Activated CD8-positive, alpha-beta memory T cell treated with anti-CD3 and anti-CD28 coated beads, Interleukin-2, amount 10 ng/mL, durations not matched to agents 7 days and 5 days (primary cell): ENCODE measurements at places on chromosomes 6 and 20. TPM values are rescaled to one million over a fixed set of nuclear protein-coding genes. Genes with fewer than 3 reads are reported as not detected.

DNA sequence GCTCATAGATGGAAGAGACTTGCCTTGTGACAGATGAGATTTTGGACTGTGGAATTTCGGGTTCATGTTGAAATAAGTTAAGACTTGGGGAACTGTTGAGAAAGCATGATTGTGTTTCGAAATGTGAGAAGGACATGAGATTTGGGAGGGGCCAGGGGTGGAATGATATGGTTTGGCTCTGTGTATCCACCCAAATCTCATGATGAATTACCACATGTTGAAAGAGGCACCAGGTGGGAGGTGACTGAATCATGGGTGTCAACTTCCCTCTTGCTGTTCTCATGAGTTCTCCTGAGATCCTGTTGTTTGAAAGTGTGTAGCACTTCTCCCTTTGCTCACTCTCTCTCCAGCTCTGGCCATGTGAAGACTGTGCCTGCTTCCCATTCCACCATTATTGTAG lies 17.9 kb downstream of the AHI1 start:
- H3K27ac ChIP-seq, result no peak overlapping the region
- no peak for DNase-seq
- H3K4me1 ChIP-seq, result no peaks in the 10 kb centered on the region
- H3K36me3 ChIP-seq, result peaks cover 58% of the 10 kb centered on the region

DNA sequence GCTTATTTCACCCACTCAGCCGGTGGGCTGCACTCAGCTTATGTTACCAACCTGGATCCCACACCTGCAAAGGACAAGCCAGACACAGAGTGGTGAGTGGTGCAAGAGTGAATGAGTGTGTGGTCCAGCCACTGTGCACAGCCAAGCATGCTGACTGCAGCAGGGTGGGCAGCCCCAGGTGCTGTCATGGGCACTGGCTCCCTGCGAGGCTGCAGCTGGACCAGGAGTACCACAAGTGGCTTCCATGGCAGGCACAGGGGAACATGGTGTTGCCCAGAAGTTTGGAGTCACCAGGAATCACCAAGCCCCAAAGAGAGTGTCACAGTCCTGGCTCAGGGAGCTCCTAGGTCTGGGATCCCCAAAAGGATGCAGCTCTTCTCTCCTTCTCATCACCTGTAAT lies 1093.4 kb downstream of the KHDRBS2 start:
- H3K4me1 ChIP-seq, result no peaks in the 10 kb centered on the region
- no peak overlapping the region for H3K4me3 ChIP-seq
- H3K27me3 ChIP-seq, result no peaks in the 10 kb centered on the region
- no peaks in the 10 kb centered on the region for H3K36me3 ChIP-seq

Gene HTR1B
- total RNA-seq, result not detected

Gene HLA-G
- total RNA-seq, result 0.66 TPM

DNA sequence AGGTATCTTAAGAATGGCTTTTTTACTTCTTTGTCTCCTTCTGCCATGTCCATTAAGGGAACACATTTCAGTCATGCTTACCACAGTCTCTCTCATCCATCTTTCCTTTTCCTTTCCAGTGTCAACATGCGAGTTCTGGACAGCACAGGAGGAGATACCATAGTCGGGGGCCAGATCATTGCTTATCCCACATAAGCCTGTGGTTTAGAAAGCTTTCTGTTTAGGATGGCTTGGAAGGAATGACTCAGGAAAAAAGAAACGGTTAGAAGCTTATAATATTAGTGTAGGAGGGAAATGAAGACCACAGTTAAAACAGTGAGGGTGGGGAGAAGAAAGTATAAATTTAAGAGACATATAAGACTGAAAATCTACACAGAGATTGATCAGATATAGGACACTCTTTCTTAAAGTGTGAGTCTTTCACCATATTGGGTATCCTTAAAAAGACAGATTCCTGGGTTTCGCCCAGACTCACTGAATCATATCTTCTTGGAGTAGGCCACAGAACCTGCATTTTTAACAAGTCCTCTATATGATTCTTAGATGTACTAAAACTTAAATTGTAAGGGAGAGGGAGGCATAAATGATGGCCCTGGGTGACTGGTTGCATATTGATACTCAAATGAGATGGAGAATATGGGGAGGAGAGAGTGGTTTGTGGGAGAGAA lies 36.1 kb downstream of the DSE start:
- H3K4me3 ChIP-seq, result no peak overlapping the region
- no peaks in the 10 kb centered on the region for H3K27me3 ChIP-seq
- H3K36me3 ChIP-seq, result peaks cover 3% of the 10 kb centered on the region
- no peak overlapping the region for H3K27ac ChIP-seq

GRCh38 chr20:1858871-1859270 lies 36.3 kb upstream of the SIRPA start:
- no peak for DNase-seq
- H3K4me3 ChIP-seq, result no peak overlapping the region
- no peaks in the 10 kb centered on the region for H3K36me3 ChIP-seq
- peaks cover 23% of the 10 kb centered on the region for H3K27me3 ChIP-seq
- no peak overlapping the region for H3K27ac ChIP-seq
- H3K4me1 ChIP-seq, result no peaks in the 10 kb centered on the region

- peaks cover 6% of the 10 kb centered on the region for H3K4me1 ChIP-seq
- peaks cover 2% of the 10 kb centered on the region for H3K36me3 ChIP-seq
- no peak for DNase-seq
- no peak overlapping the region for H3K4me3 ChIP-seq
These were observed 10.5 kb upstream of the STX11 start for GRCh38 chr6:144139817-144140216.

DNA sequence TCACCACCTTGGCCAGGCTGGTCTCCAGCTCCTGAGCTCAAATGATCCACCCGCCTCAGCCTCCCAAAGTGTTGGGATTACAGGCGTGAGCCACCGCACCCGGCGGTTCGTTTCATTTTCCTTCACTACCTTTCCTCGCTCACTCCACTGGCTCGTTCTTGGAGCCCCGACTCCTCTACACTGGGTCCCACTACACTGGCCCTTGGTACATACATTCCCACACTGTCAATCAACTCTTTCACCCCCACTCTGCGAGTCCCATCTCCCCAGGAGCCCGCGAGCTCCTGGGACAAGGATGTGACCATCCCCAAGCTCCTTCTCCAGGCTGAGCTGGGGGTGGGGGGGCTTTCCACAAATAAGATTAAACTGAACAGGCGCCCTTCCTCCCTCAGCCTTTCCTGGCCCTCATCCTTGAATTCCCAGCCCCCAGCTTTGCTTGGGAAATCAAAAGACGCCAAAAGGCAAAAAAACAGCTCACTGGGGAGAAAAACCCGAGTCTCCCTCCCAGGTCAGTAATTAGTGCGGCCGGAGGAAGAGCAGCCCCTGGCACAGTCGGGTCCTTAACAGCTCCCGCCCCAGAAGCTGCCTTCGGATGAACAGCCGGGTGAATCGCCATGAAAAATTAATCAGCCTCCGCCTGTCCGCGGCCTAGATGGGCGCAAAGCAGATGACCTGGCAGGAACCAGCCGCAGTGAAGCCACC lies 42.8 kb upstream of the LY86 start:
- H3K4me3 ChIP-seq, result no peak overlapping the region
- H3K4me1 ChIP-seq, result peaks cover 12% of the 10 kb centered on the region
- no peak overlapping the region for H3K27ac ChIP-seq
- no peak for DNase-seq

DNA sequence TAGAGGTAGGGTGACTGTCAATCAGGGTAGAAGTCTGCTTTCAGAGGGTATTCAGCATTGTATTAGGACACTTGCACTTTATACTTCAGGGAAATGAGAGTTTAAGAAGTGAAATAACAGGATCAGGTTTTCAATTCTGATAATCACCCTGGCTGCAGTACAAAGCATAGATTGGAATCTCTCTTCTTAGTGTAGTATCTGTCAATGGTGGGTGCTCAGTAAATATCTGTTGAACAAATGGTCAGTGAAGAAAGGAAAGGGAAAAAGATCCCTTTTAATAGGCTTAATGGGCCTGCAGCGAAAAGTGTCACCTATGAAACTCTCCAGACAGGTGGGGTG lies 18.7 kb downstream of the TUBB2B start:
- H3K27ac ChIP-seq, result no peak overlapping the region
- DNase-seq, result no peak
- peaks cover 1% of the 10 kb centered on the region for H3K36me3 ChIP-seq

DNA sequence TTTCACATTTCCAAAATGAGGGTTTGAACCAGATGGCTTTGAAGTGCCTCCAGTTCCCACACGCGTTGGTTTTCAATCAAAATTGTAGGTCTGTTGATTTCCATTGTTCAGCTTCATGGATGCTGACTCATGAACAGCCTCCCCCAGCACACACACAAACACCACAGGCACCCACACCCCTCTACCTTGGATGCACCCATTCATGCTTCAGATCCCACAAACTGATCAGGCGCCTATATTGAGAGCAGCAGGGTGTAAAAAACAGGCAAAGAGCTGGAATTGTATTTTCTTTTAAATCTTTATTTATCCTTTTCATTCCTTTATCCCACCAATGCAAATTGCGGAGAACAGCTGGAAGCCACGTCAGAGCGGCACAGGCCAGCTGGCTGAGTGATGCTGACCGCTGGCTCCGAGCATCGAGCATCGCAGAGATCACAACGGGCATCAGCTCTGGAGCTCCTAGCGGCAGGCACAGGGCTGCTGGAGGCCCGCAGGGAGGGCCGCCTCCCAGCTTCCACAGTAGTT lies 29.3 kb upstream of the TBC1D7 start:
- no peaks in the 10 kb centered on the region for H3K36me3 ChIP-seq
- no peak overlapping the region for H3K4me3 ChIP-seq
- H3K27me3 ChIP-seq, result no peaks in the 10 kb centered on the region
- H3K27ac ChIP-seq, result peak overlapping the region; percentile 96
- H3K4me1 ChIP-seq, result peaks cover 50% of the 10 kb centered on the region
- DNase-seq, result no peak

GRCh38 chr6:119476024-119476423 lies 126.5 kb upstream of the MAN1A1 start:
- H3K4me1 ChIP-seq, result peaks cover 4% of the 10 kb centered on the region
- H3K27ac ChIP-seq, result no peak overlapping the region
- peaks cover 6% of the 10 kb centered on the region for H3K36me3 ChIP-seq
- no peak overlapping the region for H3K4me3 ChIP-seq
- H3K27me3 ChIP-seq, result peaks cover 4% of the 10 kb centered on the region

GRCh38 chr20:23658336-23658735 lies 20.6 kb upstream of the CST3 start:
- H3K27ac ChIP-seq, result no peak overlapping the region
- no peak for DNase-seq
- no peaks in the 10 kb centered on the region for H3K4me1 ChIP-seq
- H3K4me3 ChIP-seq, result no peak overlapping the region

GRCh38 chr6:2432292-2432691 lies 186.9 kb upstream of the GMDS start:
- H3K4me1 ChIP-seq, result no peaks in the 10 kb centered on the region
- DNase-seq, result no peak
- H3K27me3 ChIP-seq, result no peaks in the 10 kb centered on the region
- H3K4me3 ChIP-seq, result no peak overlapping the region

GRCh38 chr20:32287231-32287638 lies 9.8 kb downstream of the KIF3B start:
- no peaks in the 10 kb centered on the region for H3K27me3 ChIP-seq
- peak overlapping the region; percentile 32 for H3K27ac ChIP-seq
- H3K36me3 ChIP-seq, result peaks cover 14% of the 10 kb centered on the region
- peaks cover 35% of the 10 kb centered on the region for H3K4me1 ChIP-seq

GRCh38 chr6:23532227-23532626 lies 593.8 kb upstream of the NRSN1 start:
- no peak for DNase-seq
- no peaks in the 10 kb centered on the region for H3K4me1 ChIP-seq
- H3K27ac ChIP-seq, result no peak overlapping the region
- no peaks in the 10 kb centered on the region for H3K36me3 ChIP-seq
- H3K27me3 ChIP-seq, result no peaks in the 10 kb centered on the region
- no peak overlapping the region for H3K4me3 ChIP-seq

GRCh38 chr6:151412909-151413308 lies 21.6 kb upstream of the ZBTB2 start:
- no peak for DNase-seq
- H3K27ac ChIP-seq, result no peak overlapping the region
- peaks cover 68% of the 10 kb centered on the region for H3K36me3 ChIP-seq
- H3K27me3 ChIP-seq, result no peaks in the 10 kb centered on the region
- H3K4me3 ChIP-seq, result no peak overlapping the region

DNA sequence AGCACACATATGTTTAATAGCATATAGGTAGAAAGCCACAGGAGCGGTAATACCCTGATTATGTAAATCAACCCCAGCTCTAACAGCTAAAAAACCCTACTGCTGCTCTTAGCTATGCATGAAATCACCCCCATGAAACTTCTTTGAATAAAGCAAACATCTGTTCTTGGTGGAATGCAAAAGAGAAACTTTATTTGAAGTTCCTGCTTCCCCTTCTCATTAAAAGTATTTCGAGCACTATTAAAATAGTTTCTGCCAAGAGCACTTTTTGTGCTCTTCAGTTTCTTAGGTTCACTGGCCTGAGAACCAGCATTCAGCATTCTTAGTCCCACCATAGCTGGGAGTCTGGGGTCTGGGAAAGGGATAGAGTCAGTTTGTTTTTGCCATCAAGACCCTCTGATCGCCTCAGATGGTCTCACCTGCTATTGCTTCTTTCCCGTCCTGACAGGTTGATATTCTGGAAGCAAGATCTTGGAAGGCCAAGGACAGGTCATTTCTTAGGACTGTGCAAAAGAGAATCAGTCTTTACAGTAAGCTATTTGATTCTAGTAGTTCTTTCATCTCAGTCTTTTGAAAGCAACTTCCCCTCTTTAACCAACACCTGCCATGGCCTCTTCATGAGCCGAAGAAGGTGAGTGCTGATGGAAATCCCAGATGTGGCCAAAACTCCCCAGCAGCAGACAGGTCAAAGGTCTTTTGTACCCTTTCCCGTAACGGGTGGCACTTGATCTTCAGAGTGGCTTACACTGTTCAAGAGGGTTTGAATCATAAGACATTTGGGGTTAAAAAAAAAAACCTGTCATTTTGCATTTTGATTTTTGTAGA lies 76.5 kb upstream of the TMEM170B start:
- peaks cover 19% of the 10 kb centered on the region for H3K4me1 ChIP-seq
- no peak overlapping the region for H3K27ac ChIP-seq
- peaks cover 1% of the 10 kb centered on the region for H3K36me3 ChIP-seq
- no peak overlapping the region for H3K4me3 ChIP-seq
- no peaks in the 10 kb centered on the region for H3K27me3 ChIP-seq

DNA sequence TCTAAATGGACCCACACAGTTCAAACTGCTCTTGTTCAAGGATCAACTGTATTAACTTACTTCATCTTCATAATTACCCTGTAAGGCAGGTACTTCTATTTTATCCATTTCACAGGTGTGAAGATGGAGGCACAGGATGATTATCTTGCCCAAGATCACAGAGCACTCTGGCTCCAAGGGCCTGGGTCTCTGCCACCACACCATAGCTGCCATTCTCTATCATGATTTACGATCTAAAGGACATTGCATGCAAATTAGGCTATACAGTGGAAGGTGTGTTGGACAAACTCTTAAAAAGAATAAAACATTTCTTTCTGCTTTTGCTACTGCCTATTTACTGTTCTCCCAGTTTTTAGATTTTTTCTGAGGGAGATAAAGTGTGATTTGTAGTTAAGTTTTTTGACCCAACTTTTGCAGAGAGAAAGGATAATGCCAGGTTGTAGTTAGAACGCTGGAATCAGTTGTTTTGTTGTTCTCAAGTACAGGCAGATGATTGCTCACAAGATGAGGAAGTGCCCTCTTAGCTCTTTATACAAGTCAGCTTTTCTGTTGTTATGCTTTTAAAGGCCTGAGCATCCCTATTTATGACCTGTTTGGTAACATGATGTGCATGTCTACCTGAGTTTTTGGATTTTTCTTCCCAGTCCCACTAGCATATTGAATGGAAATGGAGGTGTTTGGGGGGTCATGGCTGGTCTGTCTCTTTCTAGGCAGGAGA lies 247.9 kb downstream of the ZFAND3 start:
- H3K36me3 ChIP-seq, result peaks cover 15% of the 10 kb centered on the region
- no peaks in the 10 kb centered on the region for H3K27me3 ChIP-seq
- H3K4me3 ChIP-seq, result no peak overlapping the region
- H3K4me1 ChIP-seq, result peaks cover 1% of the 10 kb centered on the region
- no peak overlapping the region for H3K27ac ChIP-seq

Gene GNAS-AS1
- total RNA-seq, result 0.89 TPM

Gene EBF4
- total RNA-seq, result 1.3 TPM
